ENCODE measurements at places on chromosomes 16 and 17.

- DNase-seq = no peak
Measured at GRCh38 chr17:80137131-80137530, 9.8 kb downstream of the EIF4A3 start.

GRCh38 chr16:87955302-87956097 is 4.3 kb downstream of the BANP start:
- no peak for DNase-seq

DNA sequence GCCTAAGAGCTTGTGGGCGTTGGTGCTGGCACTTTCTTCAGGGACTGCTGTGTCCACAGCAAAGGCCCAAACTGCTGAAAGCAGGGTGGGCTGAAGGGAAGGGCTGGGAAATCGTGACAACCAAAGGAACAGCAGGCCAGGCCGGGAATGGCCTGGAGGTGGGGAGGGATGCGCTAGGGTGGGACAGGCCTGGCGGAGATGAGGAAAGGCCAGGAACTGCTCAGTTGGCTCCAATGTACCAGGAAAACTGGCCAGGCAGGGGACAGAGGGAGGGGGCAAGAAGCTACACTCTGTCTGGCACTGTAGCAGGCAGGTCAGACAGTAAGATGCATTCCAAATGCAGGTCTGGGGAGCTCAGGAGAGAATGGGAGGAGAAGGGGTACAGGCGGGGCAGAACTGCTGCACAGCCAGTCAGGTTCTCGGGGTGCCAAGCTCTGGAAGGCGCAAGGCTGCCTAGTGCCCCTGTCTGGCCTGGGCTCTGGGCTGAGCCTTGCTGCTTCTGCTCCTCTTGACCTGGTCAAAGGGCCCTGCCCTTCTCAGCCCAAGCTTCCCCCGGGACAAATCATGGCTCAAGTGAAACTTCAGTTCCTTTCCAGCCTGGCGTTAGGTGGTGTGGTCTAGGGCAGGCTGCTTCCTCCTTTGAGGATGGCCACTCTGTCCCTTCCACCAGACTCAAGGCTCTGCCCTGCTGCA is 7.3 kb downstream of the PNMT start:
- no peak for DNase-seq

DNA sequence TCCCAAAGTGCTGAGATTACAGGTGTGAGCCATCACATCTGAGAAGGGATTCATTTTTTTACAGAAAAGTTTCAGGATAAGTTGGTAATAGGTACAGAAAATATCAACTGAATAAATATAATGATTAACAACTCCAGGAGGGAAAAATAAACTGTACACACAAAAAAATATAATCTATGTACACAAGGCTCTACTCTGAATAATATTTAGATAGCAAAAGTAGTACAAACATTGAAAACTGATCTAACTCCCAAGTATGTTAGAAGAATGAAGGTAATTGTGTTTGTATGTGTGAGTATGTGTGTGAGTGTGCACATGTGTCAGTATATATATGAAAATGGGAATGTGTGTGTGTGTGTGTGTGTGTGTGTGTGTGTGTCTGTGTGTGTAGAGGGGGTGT is 20.4 kb downstream of the TUBD1 start:
- DNase-seq = no peak

DNA sequence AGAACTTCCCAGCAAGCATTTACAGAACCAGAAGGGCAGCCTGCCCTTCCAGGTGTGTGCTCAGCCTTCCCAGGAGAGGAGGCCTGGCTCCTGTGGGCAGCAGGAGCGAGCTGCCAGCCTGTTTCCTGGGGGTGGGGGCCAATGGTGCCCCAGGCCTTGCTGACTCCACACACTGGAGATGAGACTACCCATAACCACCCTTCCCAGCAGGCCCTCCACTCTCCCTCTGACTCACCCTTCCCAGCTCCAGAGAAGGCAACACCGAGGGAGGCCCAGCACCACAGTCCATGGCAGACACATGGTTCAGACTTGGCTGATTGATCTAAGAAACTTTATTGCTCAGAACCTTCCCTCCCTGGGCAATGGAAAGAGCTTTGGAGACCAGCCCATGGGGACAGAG is 1.8 kb upstream of the PRSS53 start:
- no peak for DNase-seq

- DNase-seq = no peak
Measured at GRCh38 chr17:48751733-48752398, 23.3 kb upstream of the HOXB13 start.

DNA sequence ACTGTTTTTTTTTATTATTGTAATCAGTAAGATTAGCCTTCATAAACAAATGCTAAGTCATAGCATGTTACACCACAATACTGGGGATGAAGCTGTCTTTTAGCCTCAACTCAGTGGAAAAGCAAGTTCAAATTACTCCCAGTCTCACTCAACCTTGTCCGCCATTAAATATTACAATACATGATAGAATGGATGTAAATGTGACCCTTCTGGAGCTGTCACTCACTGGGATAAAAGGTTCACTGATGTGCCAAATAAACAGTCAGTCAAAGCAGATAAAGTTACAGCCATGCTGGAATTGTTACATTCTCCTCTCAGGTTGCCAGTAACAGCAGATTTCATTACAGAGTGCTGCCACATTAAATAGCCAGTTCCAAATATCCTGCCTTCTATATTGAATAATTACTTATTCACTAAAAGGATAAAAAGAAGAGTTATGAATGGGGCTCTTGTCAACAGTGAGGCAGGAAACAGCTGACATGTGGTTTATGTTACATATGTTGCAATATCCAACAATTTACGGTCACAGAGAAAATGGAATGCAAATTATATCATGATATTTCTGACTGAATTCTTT is 53.4 kb downstream of the BRIP1 start:
- DNase-seq = no peak

- peak; percentile 21 for DNase-seq
Measured at GRCh38 chr16:8928467-8928957, 35.2 kb downstream of the USP7 start.

DNA sequence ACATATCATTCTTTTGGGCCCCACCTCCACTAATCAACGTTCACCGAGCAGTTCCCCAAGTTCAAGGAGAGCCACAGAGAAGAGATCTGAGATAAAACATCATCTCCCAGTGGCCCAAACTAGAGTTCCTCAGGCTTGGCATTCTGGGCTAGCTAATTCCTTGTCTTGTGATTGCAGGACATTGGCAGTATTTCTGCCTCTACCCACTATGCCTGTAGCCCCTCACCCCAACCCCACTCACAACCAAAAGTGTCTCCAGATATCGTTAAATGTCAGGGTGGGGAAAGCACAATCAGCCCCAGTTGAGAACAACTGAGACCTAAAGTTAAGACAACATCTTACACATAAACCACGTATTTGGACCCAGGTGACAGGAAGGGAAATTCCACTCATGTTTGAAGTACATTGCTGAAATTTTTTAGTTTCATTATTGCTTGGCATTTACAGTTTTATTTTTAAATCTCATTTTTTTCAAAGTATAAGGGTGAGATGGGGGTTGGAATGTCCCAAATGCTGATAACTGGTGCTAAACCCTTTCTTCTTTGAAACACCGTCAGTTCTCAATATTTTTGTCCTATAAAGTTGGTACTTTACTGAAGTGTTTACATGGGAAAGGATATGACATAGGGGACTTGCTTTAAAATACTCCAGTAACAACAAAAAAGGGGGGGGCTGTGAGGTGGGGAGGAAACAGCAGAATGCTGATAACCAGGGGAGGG is 13.6 kb downstream of the ZC3H7A start:
- DNase-seq = no peak

GRCh38 chr17:38883592-38884526 is 14.0 kb downstream of the LASP1 start:
- no peak for DNase-seq

- DNase-seq = no peak
Measured at GRCh38 chr16:4678596-4678995, 14.8 kb upstream of the NUDT16L1 start.

- DNase-seq = peak; percentile 86
Measured at GRCh38 chr17:34252444-34253138, 2.5 kb upstream of the CCL2 start.

DNA sequence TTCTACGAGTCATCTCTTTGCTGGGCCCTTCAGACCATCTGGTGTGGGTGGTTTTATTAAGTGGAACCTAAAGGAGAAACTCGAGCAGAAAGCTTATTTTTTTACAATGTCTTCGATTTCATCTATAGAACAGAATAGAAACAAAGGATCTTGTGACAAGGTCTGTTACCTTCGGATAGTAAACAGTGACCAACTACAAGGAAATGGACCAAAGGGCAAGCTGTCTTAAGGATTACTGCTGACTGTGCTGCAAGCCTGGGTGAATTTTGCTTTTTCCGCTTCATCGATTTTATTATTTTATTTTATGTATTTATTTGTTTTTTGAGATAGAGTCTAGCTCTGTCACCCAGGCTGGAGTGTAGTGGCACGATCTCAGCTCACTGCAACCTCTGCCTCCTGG is 348.9 kb upstream of the ERCC4 start:
- no peak for DNase-seq

- no peak for DNase-seq
Measured at GRCh38 chr17:2383628-2384167, 17.2 kb downstream of the MNT start.

- DNase-seq = no peak
Measured at GRCh38 chr17:40337351-40337750, 27.2 kb downstream of the GJD3 start.

Data from AG04450 (cell line).